ENCODE measurements at places on chromosomes 7 and 10. TPM values are rescaled to one million over a fixed set of nuclear protein-coding genes. Genes with fewer than 3 reads are reported as not detected.

The NRP1 gene
- total RNA-seq, result 76.5 TPM

The RHOBTB1 gene
- 27.5 TPM for total RNA-seq

The MMD2 gene
- 4.4 TPM for total RNA-seq

The NPFFR1 gene
- total RNA-seq, result 1.5 TPM
